ENCODE measurements at places on chromosomes 13 and 19. TPM values are rescaled to one million over a fixed set of nuclear protein-coding genes. Genes with fewer than 3 reads are reported as not detected.

GRCh38 chr19:32372726-32373517 lies 27.5 kb downstream of the ZNF507 start:
- no peak overlapping the region for H3K27ac ChIP-seq
- peaks cover 50% of the 10 kb centered on the region for H3K36me3 ChIP-seq
- no peaks in the 10 kb centered on the region for H3K27me3 ChIP-seq
- H3K4me1 ChIP-seq = peaks cover 5% of the 10 kb centered on the region
- no peak overlapping the region for H3K4me3 ChIP-seq

DNA sequence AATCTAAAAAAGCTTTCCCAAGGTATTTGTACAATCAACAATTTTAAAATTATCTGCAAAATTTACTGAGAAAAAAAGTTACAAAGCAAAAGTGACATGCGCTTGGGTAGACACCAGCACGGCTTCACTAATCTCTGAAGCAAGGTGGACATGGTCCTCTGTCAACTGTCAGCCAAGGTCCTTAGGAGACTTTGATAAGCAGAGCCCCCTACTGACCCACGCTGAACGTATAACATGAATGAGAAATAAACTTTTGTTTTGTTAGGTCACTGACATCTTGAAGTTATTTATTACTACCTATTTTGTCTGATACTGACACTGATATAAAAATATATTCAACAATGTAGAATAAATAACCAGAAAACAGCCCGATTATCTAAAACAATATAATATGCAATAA lies 100.7 kb upstream of the OBI1 start:
- H3K4me3 ChIP-seq = no peak overlapping the region
- H3K27ac ChIP-seq = no peak overlapping the region
- H3K36me3 ChIP-seq = no peaks in the 10 kb centered on the region
- DNase-seq = no peak

DNA sequence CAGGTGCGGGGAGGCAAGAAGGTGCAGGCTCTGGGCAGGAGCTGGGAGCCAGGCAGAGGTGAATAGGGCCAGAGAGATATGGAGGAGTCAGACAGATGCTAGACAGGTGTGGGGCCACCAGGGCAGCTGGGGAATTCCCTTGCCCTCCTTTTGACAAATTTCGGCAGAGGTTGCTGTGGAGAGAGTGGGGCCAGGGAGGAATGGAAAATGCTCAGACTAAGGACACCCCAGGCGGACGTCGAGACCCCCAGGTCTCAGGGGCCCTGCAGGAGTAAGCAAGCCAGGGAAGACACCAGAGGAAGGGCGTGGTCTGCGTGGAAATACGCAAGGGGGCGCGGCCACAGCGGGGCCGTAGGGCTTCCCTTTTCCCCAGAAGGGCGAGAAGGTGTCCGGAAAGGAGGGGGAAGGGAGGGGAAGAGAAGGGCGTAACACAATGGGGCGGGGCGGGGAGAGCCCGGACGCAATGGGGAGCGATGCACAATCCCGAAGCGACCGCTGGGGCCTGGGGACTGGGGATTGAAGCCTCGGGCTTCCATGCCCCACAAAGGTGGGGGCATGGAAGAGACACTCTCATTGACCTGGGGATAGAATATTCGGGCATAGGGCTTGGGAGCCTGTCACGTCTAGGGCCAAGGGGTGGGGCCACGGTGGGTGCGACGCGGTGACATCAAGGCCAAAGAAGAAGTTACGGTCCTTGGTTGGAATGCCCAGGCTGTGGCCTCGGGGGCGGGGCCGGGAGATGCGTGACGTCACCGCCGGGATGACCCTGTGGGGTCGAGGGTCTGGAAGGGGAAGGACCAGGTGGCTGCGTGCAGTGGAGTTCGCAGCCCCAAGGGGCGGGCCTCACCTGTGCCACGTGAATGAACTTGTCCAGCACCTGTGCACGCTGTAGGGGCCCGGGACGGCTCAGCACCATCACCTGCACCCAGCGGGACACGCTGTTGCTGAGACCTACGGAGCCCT lies 8.2 kb downstream of the RASGRP4 start:
- peak overlapping the region; percentile 34 for H3K27ac ChIP-seq
- peaks cover 18% of the 10 kb centered on the region for H3K4me1 ChIP-seq
- peak overlapping the region; percentile 63 for H3K4me3 ChIP-seq

DNA sequence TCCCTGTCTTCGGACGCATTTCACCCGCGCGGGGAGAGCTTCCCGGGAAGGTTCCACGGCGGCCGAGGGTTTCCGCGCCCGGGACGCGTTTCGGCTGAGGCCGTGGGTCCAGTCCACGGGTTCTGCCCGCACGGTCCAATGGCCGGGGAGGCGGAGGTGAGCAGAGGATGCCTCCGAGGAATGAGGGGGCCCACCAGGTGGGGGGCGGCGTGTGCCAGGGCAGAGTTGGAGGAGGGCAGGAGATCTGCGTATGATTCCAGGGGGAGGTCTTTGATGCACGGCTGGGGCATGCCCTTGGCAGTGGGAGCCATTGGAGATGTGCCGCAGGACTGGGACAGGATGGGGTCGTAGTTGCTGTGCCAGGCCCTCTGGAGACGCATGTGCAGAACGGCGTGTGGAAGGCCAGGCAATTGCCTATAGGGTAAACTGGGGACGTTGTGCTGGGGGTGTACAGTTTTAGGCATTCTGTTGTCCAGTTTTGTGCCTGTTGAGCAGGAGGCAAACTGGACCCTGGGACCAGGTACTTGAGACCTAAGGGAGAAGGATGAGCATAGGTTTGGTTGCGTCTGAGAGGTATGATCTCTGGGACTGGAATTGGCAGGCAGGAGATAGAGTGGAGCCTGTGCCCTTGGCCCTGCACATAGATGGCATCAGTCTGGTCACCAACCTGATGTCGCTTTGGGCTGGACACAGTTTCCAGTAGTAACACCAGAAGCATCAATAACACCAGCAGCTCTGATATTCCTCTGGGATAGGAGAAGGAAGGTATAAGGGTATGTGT lies 751 bp downstream of the ZNF584 start:
- H3K4me3 ChIP-seq = peak overlapping the region; percentile 92
- H3K36me3 ChIP-seq = no peaks in the 10 kb centered on the region
- H3K27me3 ChIP-seq = no peaks in the 10 kb centered on the region
- H3K4me1 ChIP-seq = peaks cover 27% of the 10 kb centered on the region
- DNase-seq = no peak

Gene ADM5
- total RNA-seq = 2.1 TPM

DNA sequence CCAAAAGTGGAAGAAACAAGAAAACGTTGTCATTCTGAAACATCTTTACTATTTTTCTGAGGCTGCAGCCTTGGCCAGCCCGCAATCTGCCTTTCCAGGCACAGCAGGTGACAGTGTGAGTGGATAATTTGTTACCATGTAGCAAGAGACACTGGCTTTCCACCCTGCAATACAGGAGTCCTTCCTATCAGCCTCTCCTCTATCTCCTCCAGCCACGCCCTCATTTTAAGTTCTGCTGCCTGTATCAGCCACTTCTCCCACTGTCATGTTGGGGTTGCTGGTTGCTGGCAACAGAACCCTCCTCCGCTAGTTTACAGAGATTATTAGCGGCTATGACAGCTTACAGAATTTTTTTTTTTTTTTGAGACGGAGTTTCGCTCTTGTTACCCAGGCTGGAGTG lies 7.7 kb upstream of the LGALS7 start:
- H3K27me3 ChIP-seq = no peaks in the 10 kb centered on the region
- H3K4me3 ChIP-seq = no peak overlapping the region
- DNase-seq = no peak
- H3K36me3 ChIP-seq = no peaks in the 10 kb centered on the region
- H3K4me1 ChIP-seq = no peaks in the 10 kb centered on the region

Gene PSG1
- not detected for total RNA-seq

DNA sequence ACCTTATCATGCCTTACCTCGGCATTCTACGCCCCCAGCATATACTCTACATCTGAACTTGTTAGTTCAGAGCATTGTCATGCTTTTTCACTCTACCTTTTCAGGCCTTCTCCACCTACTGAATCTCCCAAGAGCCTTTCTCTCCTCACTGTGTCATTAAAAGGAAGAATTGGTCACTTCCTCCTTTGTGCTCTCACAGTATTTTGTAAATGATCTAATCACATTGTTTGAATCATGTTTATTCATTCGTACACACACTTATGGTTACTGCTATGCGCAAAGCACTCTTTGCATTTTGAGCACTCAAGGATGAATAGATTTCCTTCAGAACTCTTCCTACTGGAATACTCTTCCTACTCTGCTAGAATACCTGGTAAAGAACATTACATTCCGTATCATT lies 15.8 kb upstream of the ELF1 start:
- H3K4me1 ChIP-seq = no peaks in the 10 kb centered on the region
- H3K27me3 ChIP-seq = no peaks in the 10 kb centered on the region
- DNase-seq = no peak
- H3K27ac ChIP-seq = no peak overlapping the region

Gene KLK7
- not detected for total RNA-seq

Gene PRRG2
- 0.49 TPM for total RNA-seq

DNA sequence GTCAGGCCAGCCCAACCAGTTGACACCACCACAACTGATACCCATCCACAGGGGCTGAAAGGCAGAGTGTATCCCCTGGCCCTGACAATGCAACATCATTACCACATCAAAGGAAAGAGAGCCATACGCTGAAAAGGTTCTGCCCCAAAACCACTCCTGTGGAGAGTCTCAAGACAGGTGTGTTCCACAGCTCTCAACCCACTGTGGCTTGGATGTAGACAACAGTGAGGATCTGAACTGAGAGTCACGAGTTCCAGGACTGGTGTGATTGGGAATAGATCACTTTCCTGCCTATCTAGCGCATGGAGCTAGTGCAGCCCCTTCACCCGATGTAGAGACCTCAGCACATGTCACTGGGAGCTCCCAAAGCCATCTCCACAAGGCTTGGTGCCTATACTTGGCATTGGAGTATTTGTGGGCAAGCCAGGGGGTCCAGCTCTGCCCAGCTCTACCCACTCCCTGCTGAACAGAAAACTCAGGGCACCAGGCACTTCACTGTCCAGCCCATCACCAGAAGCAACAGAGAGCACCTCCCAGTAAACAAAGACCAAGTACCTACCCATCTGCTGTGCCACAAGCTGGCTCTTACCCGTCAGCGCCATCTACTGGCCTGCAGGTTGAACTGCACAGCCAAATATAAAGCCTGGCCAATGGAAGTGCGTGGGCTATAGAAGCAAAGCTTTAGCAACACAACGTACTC lies 579.5 kb downstream of the UQCRFS1 start:
- H3K4me3 ChIP-seq = no peak overlapping the region
- no peaks in the 10 kb centered on the region for H3K4me1 ChIP-seq
- H3K27ac ChIP-seq = no peak overlapping the region
- DNase-seq = peak; percentile 51

Gene UBAC2
- total RNA-seq = 59.8 TPM

GRCh38 chr13:50085063-50085462 lies 69.8 kb downstream of the KCNRG start:
- peaks cover 26% of the 10 kb centered on the region for H3K4me1 ChIP-seq
- no peak for DNase-seq
- H3K27ac ChIP-seq = no peak overlapping the region
- no peak overlapping the region for H3K4me3 ChIP-seq

Gene FAM32A
- 50.3 TPM for total RNA-seq

Gene PRR20D
- not detected for total RNA-seq

DNA sequence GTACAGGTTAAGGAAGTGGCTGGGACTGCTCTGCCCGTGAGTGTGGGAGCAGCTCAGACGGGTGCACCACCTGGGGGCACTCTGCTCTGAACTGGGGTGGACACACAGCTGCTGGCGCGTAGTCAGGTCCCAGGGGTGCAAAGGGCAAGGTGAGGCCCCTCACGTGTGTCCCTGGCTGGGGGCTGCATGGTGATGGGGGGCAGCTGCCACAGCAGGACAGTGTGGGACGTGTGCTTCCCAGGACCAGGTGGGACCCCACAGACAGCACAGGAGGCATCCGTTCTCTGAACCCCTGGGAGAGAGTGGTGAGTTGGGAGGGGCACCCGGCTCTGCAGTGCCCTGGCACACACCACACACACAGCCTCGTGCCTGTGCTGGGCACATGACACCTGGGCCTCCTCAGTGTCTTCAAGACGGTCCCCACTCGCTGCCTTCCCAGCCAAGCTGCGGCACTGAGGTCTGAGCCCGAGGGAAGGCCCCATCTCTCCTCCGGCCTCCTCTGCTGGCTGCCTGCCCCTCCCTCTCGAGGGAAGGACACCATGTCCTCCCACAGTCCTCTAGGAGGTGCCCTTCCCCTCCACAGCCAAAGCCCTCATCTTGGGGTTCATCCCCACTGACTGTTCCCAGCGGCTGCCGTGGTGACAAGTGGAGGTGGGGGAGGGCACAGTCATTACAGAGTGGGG lies 24.7 kb downstream of the CILP2 start:
- no peak overlapping the region for H3K27ac ChIP-seq
- H3K27me3 ChIP-seq = no peaks in the 10 kb centered on the region

GRCh38 chr19:14502334-14503092 lies 6.6 kb upstream of the GIPC1 start:
- peaks cover 35% of the 10 kb centered on the region for H3K4me1 ChIP-seq
- DNase-seq = no peak
- H3K27ac ChIP-seq = no peak overlapping the region
- H3K4me3 ChIP-seq = no peak overlapping the region
- H3K27me3 ChIP-seq = no peaks in the 10 kb centered on the region

Gene TTC9B
- total RNA-seq = not detected

GRCh38 chr13:41821238-41821594 lies 139.7 kb downstream of the VWA8 start:
- H3K27ac ChIP-seq = no peak overlapping the region
- peaks cover 21% of the 10 kb centered on the region for H3K36me3 ChIP-seq
- H3K27me3 ChIP-seq = no peaks in the 10 kb centered on the region
- H3K4me3 ChIP-seq = no peak overlapping the region
- no peaks in the 10 kb centered on the region for H3K4me1 ChIP-seq
